ENCODE measurements at places on chromosomes 5 and 9.

DNA sequence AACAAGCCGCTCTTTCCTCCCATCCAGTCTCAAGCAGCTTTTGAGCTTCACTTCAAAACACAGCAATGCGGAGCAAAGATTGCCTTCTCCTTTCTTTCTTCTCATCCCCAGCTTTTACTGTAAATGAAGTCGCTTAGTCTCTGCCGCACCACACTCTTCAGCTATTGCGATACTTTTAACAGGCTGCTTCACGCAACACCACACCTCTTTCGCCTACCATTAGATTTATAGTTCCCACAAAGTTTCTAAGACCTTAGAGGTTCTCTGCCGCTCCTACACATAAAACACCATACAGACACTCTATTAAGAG, 711 bp downstream of the PGGT1B start:
- no peak for DNase-seq

GRCh38 chr5:170046241-170046640, 59.5 kb upstream of the FOXI1 start:
- no peak for DNase-seq

GRCh38 chr9:107368696-107369095, 85.6 kb downstream of the RAD23B start:
- no peak for DNase-seq

- DNase-seq = no peak
Measured at GRCh38 chr9:108842610-108843295, 13.0 kb downstream of the ACTL7B start.

DNA sequence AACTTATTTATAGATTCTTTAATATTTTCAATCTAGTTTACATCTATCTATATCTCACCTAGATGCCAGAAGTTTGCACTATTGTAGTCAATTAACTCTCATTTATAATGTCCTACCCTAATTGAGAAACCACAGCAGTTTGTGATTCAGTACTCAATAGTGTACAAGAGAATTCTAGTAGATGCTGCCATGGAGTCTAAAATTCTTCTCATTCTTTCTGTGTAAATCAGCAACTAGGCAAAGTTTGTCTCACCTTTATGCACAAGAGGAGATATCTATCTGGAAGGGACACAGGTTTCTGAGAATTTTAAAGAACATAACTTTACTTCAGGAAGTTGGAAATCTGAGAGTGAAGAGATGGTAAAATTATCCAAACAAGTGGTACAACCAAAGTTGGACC, 173.0 kb upstream of the FBXL7 start:
- DNase-seq = no peak

Measured in osteocyte (in vitro differentiated cells).